ENCODE measurements at places on chromosomes 2 and 18.

GRCh38 chr2:38394903-38395341, 17.8 kb upstream of the ATL2 start:
- no peak for DNase-seq

- no peak for DNase-seq
Observed at GRCh38 chr2:62467475-62468321, 38.3 kb downstream of the TMEM17 start.

- DNase-seq, result peak; percentile 5
Observed at GRCh38 chr2:225400060-225400511, 576 bp downstream of the NYAP2 start.

- no peak for DNase-seq
Observed at GRCh38 chr2:210376694-210377093, 61.7 kb upstream of the MYL1 start.

- no peak for DNase-seq
Observed at GRCh38 chr2:120470041-120470965, 124.4 kb downstream of the INHBB start.
